ENCODE measurements at places on chromosomes 6 and 20.
A peak's percentile ranks its signal among the peaks of the same experiment; 100 is the strongest.

DNA sequence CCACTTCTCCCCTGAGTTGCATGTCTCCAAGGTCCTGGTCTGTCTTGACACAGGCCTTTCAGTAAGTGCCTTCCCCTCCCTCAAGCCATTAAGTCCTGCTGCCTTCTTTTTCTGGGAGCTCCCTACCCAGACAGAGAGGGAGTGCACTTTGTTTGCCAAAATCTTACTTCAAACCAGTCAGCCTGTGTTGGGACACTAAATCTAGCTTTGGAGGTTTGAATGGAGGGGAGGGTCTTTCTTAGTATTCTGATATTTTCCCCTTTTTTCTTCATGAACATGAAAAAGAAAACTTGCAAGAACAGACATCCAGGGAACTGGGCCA, 170.7 kb upstream of the PMEPA1 start:
- DNase-seq, result no peak

- DNase-seq, result peak; percentile 64
Measured at GRCh38 chr6:147022041-147022440, 182.2 kb upstream of the STXBP5 start.

- DNase-seq, result no peak
Measured at GRCh38 chr6:144315226-144315980, 30.3 kb downstream of the UTRN start.

GRCh38 chr6:128005009-128005408, 104.2 kb upstream of the THEMIS start:
- no peak for DNase-seq

DNA sequence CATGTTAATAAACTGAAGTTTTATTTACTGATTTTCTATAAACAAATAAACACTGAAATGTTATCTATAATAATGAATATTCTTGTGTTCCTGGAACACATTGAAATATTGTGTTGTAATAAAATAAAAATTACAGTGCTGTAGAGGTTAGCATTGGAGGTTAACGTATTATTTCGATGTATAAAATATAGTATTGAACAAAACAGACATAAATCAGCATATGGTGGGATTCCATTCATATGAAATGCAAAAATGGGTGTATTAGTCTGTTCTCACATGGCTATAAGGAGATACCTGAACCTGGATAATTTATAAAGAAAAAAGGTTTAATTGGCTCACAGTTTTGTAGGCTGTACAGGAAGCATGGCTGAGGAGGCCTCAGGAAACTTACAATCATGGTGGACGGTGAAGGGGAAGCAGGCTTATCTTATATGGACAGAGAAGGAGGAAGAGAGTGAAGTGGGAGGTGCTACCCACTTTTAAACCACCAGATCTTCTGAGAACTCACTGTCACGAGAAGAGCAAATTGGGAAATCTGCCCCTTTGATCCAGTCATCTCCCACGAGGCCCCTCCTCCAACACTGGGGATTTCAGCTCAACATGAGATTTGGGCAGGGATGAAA, 24.6 kb upstream of the BMP6 start:
- DNase-seq, result no peak

DNA sequence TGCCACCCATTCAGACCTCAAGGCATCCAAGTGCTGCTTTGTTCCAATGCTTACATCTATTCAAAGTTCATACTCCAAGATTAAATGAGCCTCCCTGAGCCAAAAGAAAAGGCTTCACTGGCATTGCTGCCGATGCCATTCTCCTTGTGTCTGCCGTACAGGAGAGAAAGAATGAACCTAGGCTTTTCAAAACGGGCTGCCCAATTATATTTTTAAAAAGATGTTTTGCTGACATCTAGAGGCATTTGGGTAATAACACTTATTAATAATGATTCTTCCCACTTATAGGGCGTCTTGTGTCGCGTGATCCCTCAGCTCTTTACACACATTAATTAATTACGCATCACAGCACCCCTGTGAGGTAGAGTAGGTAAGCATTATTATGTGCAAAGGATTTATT, 545.6 kb downstream of the PKHD1 start:
- DNase-seq, result no peak

DNA sequence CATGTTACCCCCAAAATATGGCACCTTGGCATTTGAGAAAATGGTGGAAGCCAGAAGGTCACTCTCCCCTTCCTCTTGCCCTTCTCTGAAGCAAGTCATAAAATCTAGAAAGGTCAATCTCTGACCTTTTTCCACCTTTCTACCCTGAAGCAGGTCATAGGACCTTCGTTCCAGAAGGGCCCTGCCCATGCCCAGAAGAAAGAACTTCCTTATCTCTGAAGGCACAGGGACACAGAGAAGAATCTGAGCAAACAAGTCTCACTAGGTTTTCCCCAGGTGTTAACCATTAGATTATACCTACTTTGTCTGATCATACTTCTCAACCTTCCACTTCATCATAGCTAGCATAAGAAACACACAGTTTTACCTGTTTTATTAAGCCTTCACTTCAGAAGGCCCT, 42.5 kb downstream of the SMPDL3A start:
- DNase-seq, result no peak

GRCh38 chr6:134413241-134413643, 95.3 kb upstream of the SGK1 start:
- no peak for DNase-seq

- peak; percentile 47 for DNase-seq
Measured at GRCh38 chr6:126039284-126039683, 52.9 kb downstream of the TRMT11 start.

DNA sequence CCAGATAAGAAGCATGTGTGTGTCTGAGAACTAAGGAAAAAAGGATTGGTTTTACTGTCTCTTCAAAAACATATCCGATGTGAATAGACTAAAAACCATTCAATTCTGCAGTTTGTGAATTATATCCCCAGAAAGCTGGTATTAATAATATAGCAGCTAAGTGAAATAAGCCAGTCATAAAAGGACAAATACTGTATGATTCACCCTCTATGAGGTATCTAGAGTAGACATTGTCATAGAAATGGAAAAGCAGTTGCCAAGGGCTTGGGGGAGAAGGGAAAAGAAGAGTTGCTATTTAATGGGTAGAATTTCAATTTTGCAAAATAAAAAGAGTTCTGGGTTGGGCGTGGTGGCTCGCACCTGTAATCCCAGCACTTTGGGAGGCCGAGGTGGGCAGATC, 137.5 kb downstream of the ATXN1 start:
- DNase-seq, result peak; percentile 32

- no peak for DNase-seq
Measured at GRCh38 chr6:140912686-140913085, 1220.0 kb upstream of the GJE1 start.

DNA sequence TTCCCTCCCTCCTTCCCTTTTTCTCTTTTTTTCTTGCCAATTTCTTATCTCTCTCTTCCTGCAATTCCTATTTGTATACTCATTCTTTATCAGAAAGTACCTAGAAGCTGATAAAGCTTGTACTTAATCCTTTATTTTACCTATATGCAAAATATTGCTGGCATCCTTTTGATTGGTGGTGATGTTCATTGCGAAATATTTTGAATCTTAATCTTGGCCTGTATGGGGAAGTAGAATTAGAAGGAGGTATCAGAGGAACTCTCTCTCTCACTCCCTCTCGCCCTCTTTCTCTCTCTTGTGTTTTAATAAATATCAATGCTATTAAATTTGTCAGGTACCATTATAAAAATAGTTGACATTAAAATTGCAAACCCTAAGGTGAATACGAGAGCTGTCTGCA, 52.8 kb downstream of the UST start:
- no peak for DNase-seq

DNA sequence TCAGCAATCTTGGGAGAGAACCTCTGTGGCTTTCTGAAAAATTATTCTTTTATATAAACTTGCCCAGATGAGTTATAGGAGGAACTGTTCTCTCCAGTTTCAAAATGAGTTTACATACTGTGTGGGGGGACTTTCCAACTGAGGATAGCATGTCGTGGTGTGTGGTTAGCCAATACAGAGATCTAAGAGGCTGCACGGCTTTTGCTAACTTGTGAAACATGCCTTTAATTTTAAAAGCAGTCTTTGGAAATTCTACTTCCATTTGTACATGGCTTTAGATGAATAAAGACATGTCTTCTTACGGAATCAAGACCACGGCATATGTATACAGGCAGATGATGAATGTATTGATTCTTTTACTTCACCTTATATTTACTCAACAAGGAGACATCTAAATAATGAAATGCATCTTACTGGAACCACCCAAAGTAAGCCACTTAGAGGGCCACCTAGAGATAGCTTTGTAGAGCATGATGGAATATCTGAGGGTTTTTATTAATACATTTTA, 39.8 kb downstream of the HIVEP1 start:
- DNase-seq, result peak; percentile 49

GRCh38 chr6:93468291-93468690, 48.9 kb upstream of the EPHA7 start:
- DNase-seq, result peak; percentile 23

DNA sequence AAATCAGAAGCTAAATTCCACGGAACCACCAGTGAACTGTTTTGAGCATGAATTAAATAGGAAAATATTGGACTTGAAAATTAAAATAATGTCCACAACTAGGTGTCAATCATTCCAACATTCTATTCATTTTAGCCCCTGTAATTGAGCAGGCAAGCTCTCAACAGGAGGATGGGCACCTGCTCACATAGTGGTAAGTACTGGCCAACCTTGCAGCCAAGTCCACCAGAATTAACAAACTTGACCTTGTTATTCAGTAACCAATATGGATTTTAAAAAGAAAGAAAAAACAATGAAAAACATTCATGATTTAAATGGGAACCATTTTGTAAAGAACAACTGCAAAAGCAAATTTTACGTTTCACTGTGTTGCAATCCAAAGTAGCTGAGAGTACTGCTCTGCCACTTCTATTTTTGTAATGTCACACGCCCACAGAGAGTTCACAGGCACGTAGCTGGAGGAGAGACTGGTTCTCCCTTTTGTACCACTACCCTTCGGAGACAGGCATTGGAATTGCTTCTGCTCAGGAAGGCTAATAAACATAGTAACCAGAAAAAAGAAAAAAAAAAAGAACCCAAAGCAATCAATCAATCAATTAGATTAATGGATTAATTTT, 75.2 kb upstream of the F13A1 start:
- DNase-seq, result no peak

DNA sequence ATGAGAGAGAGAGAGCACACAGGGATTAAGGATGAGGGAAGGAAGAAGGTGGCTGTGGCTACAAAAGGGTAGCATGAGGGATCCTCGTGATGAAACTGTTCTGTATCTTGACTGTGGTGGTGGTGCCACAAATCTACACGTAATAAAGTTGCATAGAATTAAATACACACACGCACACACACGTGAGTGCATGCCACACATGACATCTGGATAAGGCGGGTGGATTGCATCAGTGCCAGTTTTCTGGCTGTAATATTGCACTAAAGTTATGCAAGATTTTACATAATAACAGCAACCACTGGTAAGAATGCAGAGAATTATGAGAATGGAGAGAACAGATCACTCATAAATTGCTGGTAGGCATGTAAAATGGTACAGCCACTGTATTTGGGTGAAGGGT, 16.9 kb upstream of the STK35 start:
- peak; percentile 19 for DNase-seq

DNA sequence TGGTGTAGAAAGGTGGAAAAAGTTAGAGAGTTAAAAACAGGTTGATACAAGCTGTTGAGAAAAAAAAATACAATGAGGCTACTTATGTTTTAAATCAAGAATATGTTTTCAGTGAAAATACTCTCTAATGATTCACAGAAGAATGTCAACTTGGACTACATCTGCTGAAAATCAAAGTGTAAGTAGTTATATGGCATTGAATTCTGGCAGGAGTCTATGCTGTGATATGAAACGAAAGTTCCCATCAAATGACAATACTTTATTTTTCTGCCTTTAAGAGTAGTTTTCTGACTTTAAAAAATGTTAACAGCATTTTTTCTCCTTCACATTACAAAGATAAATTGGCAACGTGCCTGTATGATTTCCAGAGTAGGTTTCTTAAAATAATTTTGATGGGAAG, 158.3 kb downstream of the EYA4 start:
- no peak for DNase-seq

DNA sequence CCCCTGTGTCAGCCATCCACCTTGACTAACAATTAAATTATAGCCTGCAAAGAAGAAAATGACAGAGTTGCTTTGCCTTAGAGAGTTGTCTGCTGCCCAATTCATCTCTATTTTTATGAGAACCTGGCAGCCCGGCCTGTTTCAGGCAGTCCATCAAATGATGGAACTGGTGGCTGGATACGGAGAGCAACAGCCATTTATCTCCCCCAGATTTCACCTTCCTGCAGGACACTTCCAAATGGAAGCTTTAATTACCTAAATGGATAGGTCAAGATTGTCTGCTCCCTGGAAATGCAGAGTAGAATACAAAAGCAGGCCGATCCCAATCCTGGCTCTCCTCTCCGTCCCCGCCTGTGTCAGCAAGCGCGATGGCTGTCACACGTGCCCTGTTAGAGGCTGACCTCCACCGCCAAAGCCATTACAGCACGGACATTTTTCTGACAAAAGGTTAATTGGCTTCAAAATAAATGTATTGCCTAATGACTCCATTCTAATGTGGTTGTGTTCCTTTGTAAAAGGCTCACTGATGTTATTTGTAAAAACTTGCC, 86.7 kb downstream of the PACRG start:
- no peak for DNase-seq

GRCh38 chr20:40489886-40490285, 199.2 kb downstream of the MAFB start:
- peak; percentile 49 for DNase-seq

DNA sequence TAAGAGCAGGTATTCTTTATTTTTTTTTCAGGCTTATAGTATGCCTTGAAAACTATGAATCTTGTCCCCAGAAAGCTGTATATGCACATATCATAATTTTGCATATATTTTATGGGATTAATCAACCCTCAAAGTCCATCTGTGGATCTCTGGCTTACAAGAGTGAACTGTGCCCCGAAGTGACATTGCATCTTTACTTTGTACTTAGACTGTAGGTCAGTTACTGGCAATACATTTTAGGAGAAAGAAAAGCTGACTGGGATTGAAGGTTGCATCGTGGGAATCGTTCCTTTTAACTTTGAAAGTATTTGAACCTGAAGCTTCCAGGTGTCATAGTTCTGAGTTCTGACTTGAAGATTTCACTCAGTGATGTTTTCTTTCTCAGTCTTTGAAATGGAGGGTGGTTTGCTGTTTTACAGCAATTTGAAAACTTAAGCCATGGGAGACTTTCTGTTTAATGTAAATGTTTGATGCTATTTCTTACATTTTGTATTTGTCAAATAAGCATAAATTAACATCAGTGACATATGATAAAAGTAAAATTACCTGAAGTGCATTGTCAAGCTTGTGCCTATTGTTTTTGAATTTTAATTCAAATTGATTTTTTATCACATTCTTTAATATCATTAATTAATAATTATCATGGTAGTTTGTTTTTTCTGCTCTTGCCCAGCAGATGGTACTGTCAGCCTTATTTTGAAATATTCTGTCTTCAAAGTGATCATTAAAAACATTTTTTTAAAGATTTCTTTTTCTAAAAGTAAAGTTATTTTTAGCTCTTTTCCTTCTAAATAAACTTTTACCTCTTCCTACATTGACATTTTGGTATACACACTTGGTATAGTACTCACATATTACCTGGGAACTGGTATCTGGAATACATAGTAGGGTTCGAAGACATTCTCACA, 29.0 kb downstream of the L3MBTL3 start:
- DNase-seq, result no peak

- no peak for DNase-seq
Measured at GRCh38 chr6:49546331-49546730, 4.1 kb upstream of the C6orf141 start.

- DNase-seq, result peak; percentile 24
Measured at GRCh38 chr6:1062786-1063545, 248.9 kb upstream of the FOXQ1 start.

GRCh38 chr6:169000022-169000421, 253.6 kb downstream of the THBS2 start:
- DNase-seq, result no peak
